ENCODE measurements at places on chromosomes 5 and 9. TPM values are rescaled to one million over a fixed set of nuclear protein-coding genes. Genes with fewer than 3 reads are reported as not detected.

ACSL6 gene
- total RNA-seq, result 0.05 TPM

PTCH1 gene
- 4.0 TPM for total RNA-seq

SLC34A3 gene
- not detected for total RNA-seq

KDM3B gene
- 41.0 TPM for total RNA-seq

CCDC69 gene
- total RNA-seq, result 77.3 TPM

SLC2A6 gene
- 36.4 TPM for total RNA-seq

EIF4E1B gene
- total RNA-seq, result not detected

GFI1B gene
- not detected for total RNA-seq

CTXN3 gene
- total RNA-seq, result not detected

PIK3R1 gene
- 38.4 TPM for total RNA-seq

PCDHGA1 gene
- 0.31 TPM for total RNA-seq

NR6A1 gene
- total RNA-seq, result 8.7 TPM
